ENCODE measurements at places on chromosomes 1 and 21.

DNA sequence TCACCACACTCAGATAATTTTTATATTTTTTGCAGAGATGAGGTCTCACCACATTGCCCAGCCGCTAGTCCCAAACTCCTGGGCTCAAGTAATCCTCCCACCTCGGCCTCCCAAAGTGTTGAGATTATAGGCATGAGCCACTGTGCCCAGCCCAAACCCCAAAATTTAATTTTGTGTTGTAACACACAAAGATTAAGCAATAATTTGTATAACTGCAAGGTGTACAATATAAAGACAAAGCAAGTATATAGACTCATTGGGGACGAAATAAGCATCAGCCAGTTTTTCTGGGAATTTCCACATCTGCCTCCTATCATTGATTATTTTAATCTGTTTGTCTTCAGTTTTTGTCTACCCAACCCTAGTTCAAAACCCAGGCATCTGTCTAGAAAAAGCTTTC, 42.7 kb downstream of the ST7L start:
- no peak for DNase-seq

DNA sequence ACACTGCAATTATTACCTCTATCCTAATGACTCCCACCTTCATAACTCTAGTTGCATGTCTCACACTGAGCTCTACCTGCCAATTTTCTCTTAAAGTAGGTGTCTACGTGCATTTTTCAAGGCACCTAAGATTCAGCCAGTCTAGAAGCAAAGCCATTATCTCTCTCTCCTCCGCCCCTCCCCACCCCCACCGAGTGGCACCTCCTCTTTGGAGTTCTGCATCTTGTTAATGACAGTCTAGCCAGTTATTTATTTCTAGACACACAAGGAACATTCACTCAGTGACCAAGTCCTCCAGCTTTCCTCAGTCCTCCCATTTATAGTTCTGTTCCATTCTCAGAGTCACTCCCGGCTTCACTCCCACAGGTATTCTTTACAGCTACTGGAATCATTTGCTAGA, 47.6 kb downstream of the ASTN1 start:
- no peak for DNase-seq

GRCh38 chr1:44842486-44842861, 579 bp downstream of the PTCH2 start:
- DNase-seq, result no peak

DNA sequence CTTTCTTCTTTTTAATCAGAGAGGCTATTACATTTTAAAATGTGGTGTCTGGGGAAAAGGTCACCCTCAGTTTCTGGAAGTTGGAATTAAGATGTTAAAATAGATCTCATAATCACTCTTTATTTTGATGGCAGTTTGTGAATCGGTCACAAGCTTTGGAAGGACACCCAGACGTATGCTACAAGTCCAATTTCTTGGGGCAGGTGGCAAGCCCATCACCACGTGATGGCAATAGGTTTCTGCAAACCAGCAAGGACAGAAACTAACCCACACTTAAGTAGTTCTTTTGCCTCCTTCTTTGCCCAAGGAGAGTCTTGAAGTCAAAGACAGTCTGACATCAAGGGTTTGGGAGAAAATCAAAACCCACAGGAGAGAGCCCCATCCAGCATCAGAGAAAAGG, 72.9 kb downstream of the C1orf87 start:
- no peak for DNase-seq

- DNase-seq, result no peak
Measured at GRCh38 chr1:101918277-101918676, 78.4 kb downstream of the OLFM3 start.

GRCh38 chr1:24890887-24891286, 39.2 kb downstream of the RUNX3 start:
- no peak for DNase-seq

DNA sequence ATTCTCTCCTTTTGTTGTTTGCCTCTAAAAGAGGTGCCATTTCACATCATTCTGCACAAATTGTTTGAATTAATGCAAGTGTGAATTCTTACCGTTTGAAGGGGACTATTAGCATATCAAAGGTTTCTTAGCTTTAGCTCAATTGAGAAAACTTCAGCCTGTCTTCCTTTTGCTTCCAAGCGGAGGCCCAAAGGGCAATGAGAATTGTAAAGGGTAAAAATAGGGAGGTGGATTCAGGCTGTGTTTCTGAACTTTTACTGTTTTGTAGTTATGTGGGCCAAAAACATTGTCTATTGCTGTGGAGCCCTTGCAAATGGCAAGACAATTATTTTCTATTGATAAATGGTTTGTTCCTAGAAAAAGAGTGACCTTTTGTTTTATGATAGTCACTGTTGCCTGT, 3.6 kb downstream of the ADGRL2 start:
- DNase-seq, result no peak

DNA sequence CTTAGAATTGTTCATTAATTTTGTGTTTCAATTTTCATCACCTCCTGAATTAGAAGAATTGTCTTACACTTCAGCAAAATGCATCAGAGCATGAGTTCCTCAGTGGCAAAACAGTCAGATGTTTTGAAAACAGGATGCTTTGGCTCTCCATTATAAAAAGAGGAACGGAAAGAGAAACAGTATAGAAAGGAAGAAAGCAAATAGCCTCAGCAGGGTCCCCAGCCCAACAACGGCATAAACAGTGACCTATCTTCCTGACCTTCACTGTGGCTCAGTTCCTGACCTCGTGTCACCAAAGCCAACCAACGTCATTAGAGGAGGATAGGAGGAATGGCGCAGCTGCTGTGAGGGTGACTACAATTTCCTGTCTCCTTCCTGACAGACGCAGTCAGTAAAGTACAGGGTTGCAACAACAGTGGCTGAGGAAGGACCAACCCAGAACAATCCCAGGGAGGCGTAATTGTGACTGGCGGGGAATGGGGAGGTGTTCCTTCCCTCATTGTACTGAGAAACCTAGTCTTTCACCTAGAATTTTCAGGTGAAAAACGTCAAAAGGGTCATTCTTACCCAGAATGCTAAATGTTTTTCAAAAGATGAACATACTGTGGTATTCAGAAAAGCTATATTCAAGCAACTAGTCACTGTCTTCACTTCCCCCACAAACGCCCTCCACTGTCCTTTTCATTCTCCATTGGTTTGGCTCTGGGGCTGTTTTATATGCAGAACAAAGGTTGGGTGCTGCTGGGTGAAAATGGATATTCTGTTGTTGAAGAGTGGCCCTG, 197.9 kb upstream of the SGIP1 start:
- peak; percentile 85 for DNase-seq

- no peak for DNase-seq
Measured at GRCh38 chr1:81550753-81551152, 250.0 kb upstream of the ADGRL2 start.

DNA sequence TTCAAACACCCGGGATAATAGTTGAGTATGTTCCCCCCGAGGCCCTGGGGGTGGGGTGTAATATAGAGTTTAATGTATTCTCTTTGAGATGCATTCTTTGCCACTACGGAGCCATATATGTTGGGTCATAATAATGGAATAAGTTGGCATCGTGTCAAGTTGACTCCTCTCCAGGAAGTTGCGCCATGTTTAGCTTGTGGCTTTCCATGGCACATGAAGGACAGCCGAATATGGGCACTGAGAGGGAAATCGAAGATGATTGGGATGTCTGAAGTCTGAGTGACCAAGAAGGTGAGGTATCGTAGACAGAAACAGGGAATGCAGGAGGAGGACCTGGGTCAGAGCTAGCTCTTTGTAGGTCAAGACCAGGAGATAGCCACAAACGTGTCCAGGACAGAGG, 92.6 kb downstream of the PAX7 start:
- no peak for DNase-seq

DNA sequence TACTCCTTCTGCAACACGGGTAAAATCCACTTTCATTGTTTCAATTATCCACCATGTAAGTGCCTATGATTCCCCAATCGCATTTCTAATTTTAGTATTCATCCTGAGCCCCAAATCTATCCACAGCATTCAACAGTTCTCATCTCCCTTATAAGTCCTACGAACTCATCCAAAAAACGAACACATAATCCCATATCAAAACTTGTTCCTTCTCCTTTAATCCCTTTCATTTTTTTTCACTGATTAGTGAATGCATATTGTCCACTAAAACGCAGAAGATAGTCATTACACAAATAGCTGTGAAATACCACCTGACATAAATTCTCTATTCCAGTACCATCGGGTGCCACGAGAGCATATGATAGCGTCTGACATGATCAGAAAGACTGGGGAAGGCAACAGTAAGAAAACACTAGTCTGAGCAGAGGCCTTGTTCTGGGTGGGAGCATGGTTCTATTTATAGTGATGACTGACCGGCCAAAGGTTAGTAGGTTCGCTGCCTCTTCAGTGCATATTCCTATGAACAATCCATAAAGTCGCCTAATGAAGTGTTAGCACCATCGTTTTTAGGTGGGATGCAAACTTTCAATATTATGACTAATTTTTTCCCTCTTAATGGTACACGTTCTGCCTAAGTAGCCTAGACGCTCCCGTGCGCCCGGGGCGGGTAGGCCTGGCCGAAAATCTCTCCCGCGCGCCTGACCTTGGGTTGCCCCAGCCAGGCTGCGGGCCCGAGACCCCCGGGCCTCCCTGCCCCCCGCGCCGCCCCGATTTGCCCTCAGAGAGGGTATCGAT, 648 bp downstream of the ATP5PF start:
- peak; percentile 39 for DNase-seq

DNA sequence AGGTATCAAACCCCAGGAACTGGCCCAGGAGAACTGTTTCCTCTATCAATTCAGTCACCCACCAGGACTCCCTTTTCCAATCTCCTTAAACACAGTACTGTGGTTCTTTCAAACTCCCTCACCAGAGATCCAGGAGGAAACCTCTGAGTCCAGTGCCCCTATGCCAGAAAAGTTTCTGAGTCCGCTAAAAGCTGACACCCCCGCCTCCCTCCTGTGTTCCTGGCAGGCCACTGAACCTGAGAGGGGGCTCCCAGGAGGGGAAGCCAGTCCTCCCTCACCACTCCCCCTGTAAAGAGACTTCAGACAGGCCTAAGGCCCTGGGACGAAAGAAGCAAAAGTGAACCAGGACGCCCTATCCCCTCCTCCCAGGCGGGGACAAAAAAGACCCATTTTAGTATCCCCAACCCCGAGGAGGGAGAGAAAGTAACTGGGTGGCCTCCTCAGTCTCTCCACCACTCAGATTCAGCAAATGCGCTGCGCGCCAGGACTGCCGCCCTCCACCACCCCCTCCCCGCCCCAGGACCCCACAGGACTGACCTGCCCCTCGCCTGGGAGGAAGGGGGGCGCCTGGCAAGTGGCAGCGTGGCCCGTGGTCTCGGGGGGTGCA, 624 bp downstream of the SLC41A1 start:
- DNase-seq, result no peak

DNA sequence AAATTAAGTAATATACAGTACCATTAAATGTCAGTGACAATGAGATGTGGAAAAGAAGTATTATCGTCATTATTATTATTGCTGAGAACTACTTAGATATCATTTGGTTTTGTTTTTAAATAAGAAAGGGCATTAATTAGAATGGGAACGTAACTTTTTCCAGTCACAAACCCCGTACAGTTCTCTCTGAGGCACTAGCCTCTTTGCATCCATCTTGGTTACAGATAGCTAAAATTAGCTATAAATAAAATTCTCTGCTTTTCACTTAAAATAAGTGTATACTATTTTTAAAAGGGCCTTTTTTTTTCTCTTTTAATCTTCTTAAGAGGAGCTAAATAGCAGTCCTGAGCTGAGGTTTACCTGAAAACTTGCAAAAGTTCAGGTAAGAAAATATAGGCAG, 7.6 kb downstream of the PTGS2 start:
- no peak for DNase-seq

GRCh38 chr1:163361123-163361934, 39.6 kb downstream of the NUF2 start:
- DNase-seq, result no peak

GRCh38 chr1:12315146-12315545, 85.3 kb downstream of the VPS13D start:
- DNase-seq, result no peak

- peak; percentile 77 for DNase-seq
Measured at GRCh38 chr1:20322825-20323612, 32.3 kb downstream of the VWA5B1 start.

GRCh38 chr21:31103571-31104265, 65.4 kb upstream of the KRTAP19-8 start:
- no peak for DNase-seq

- no peak for DNase-seq
Measured at GRCh38 chr21:46423546-46424038, 35.1 kb upstream of the DIP2A start.

DNA sequence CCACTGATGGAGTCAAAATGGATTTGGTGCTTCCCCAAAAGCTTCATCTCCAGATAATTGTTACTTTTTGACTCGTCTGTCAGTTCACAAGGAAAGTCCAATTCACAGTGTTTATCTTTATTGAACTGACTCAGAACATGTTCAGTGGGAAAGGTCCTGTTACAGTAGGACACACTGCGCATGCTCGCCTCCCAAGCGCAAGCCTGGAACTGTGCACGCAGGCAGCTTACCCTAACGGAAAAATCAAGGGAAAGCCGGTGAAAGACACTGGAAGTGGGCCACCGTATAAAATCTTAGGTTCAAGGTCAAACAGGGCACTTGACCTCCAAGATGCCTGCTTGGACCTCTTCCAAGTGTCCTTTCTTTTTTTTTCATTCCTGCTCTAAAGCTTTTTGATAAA, 174.6 kb downstream of the USP25 start:
- DNase-seq, result no peak

GRCh38 chr1:212467843-212468482, 35.2 kb downstream of the NENF start:
- no peak for DNase-seq

DNA sequence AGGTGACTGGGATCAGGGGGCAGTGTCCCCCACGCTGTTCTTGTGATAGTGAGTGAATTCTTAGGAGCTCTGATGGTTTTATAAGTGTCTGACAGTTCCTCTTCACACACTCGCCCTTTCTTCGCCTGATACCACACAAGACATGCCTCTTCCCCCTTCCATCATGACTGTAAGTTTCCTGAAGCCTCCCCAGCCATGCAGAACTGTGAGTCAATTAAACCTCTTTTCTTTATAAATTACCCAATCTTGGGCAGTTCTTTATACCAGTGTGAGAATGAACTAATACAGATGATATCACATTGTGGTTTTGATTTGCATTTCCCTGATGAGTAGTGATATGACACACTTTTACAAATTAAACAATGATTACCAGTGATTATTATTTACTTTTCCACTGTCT, 229.9 kb downstream of the AKT3 start:
- no peak for DNase-seq

Data from brain microvascular endothelial cell (primary cell).